ENCODE measurements at places on chromosomes 7 and 10.
A peak's percentile ranks its signal among the peaks of the same experiment; 100 is the strongest.

DNA sequence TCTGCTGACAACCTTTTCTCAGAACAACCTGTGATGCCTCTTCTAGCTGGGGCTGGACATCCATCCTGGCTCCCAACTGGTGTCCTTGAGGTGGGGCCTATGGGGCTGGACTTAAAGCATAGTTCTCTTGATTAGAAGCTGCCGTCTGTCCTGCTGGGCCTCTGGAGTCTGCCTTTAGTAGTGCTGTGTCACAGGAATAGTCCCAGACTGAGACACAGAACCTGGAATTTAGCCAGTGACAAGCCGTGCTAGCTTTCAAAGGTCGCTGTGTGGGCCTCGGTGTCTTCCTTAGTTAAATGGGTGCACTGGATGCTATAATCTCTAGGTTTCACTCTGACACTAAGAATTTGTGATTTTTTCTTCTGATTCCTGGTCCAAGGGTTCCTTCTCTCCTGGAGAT, 41.2 kb downstream of the GPR141 start:
- DNase-seq, result no peak

DNA sequence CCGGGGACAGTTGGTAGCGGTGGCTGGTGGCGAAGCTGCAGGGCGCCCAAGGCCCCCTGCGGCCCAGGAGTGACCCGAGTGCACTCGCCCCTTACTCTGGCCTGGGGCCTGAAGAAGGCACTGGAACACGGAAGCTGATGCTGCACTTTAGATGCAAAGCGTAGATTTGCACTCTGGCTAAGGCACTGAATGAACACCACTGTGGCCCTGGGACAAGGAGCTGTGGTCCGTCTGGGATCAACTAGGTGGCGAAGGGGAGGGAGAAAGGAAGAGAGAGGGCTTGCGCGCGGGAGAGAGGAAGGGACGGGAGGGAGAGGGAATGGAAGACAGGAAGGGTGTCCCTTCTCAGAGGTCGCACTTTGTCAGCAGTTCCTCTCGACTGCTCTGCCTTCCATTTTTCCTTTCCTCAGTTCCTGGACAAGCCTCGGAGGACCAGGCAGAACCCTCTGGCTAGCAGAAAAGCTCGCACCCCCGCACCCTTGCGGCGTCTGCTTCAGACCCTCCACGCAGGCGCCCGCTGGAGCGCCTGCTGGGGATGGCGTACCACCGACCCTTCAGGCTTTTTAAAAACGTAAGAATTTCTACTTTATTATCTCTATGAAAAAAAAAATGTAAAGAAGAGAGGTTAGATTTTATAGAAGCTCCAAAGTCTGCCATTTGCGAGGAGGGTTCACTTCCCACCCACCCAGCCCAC, 1.2 kb downstream of the FERD3L start:
- no peak for DNase-seq

DNA sequence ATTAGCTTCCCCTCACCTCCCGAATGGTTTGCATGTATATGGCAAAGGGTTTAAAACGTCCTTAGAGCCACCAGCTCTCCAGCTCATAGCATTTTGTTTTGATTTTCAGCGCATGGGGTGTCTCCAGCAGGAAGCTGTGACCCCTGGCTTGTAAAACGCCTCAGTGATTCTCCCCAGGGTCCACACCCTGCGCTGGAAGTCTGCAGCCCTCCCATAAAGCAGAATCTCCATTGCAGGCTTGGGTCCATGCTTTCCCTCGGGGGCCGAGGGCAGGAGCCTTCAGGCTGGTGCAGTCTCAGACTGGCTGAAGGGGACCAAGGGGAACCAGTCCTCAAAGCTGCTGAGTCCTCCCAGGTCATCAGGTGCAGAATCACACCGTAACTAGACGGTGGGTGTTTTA, 109.7 kb downstream of the VIPR2 start:
- no peak for DNase-seq

- DNase-seq, result no peak
Observed at GRCh38 chr10:78267598-78267997, 233.9 kb downstream of the RPS24 start.

DNA sequence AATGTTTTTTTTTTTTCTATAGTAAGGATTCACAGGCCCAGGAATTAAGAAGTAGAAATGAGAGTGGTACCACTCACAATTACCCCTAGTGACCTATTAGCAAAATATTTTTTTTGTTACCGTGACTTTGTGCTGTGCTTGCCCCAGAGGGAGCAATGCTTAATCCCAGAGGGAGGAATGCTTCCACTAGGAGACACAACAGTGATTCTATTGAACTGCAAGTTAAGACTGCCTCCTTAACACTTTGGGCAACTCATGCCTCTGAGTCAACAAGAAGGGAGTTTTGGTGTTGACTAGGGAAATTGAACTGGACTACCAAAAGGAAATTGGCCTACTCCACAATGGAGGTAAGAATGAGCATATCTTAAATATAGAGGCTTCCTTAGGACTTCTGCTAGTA, 17.2 kb upstream of the MEOX2 start:
- DNase-seq, result no peak

- DNase-seq, result no peak
Observed at GRCh38 chr10:71634531-71635164, 84.9 kb downstream of the C10orf105 start.

DNA sequence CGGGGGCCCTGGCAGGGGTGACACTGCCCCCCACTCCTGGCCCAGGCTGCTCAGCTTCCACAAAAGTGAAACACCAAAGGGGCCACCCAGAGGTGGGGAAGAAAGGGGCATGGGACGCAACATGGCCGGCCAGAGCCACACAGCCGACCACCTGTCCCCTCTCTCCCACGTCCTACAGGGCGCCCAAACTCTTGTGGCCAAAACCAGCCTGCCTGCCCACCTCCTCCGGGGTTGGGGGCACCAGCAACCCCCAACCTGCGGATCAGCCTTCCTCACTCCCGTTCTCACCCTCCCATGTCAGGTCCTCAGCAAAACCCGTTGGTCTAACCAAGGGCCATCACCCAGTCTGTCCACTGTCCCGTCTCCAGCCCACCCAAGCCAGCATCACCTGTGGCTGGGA, 79.5 kb upstream of the DNAAF5 start:
- DNase-seq, result no peak

DNA sequence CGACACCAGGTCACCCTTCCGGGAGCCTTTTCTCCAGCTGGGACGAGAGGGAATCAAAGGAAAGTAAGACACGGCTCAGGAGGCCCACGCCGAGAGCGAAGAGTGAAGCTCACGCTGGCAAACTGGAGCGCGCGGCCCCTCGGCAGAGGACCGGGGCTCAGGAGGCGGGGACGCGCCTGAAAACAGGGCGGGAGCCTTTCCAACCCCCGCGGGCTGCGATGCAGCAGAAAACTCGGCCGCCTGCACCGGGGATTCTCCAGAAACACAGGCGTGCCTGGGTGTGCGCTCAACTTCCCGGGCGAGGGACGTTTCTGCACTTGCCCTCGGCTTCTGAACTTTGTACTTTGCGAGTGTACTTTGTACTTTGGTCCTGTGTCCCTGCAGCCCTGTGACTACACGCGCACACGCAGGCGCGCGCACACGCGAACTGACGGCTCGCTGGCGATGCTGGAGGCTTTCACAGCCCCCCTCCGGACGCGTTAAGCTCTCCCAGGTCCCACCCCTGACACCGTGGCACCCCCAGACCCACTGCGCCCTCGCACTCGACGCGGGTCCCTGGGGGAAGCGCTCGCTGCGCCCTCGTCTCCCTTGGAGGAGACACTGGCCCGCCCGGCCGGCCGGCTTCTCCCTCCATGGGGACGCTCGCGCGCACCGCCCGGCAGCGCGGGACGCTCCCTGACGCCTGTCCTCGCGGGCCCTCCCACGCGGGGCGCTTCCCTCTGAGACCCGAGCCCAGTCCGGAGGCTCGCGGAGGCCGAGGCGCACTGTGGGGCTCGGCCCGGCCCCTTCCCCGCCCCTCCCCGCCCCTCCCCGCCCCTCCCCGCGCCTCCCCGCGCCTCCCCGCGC, 588 bp upstream of the PAOX start:
- peak; percentile 43 for DNase-seq

GRCh38 chr10:1047937-1048336, 982 bp downstream of the IDI1 start:
- DNase-seq, result no peak

- DNase-seq, result no peak
Observed at GRCh38 chr10:48656914-48657305, 27.8 kb upstream of the WDFY4 start.

DNA sequence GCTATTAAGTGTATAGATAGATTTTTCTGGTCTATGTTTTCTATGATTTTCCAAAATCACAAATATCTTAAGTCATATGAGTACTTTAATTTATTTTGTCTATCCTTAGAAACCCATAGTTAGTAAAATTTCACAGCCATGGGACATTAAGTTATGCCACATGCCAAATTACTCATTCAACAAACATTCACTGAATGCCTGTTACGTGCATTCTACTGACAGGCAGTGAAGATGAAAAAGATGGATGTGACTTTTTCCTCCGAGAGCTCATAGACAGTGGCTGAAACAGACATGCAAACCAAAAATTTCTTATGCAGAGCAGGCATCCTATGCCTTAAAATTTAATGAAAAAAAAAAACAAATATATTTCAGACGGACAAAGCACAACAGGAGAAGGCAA, 84.9 kb downstream of the CHRM2 start:
- DNase-seq, result no peak

GRCh38 chr10:103780242-103781149, 74.9 kb downstream of the SH3PXD2A start:
- DNase-seq, result no peak

DNA sequence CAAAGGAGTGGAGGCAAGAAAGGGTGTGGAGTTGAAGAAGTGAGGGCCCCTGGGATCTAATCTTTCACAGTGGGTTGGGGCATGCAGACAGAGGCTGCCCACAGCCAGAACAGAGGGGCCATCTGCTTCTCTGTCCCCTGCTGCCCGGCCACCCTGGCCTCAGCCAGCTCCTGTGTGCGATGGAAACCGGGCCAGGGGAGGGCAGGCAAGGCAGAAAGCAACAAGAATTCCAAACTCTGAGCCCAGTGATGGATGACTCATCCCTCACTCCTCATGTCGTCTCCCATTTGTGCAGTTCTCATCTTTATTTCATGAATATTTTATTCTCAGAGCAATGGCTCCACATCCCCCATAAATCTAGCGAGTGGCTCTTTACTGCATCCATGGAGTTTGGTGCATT, 757.1 kb downstream of the GRID1 start:
- no peak for DNase-seq

DNA sequence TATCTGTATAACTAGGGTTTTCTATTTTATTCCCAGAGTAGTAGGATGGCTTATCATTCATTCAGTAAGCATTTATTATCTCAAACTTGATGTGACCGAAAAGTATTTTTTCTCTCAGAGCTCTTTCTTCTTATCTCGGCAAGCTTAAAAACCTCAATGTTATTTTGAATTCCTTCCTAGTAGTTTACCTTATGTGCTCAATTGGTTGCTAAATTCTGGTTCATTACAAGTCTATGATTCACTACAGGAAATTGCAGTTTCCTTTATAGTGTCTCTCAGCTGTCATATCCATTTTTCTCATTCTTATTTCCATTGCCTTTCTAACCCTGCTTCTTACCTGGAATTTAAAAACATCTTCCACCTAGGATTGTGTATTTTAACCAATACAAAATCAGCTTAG, 12.6 kb upstream of the ICA1 start:
- no peak for DNase-seq

DNA sequence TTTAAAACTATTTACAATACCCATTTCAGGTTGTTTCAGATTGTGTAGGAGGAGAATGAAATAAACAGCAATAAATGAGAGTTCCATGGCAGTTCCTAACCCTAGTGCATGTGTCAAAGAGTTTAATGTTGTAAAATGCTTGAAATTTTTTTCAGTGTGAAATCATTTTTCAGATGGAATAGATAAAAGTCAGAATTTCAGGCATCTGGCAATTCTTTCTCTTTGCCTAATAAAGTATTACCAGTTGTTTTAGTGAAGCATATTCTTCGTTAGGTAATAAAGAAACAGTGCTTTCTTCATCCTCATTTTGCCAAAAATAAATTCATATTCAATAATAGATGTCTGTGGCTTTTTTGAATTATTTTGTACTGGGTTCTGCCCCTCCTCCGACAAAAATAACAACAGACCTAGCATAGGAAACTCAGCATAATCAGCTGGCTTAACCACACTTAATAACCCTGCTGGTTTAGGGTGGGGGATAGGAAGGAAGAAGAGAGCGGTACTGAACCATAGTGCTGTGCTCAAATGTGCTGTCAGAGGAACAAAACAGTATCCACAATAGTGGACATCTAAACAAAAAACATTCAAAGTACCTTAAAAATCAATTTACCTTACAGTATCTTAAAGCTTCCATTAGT, 39.1 kb downstream of the MINDY3 start:
- DNase-seq, result no peak

DNA sequence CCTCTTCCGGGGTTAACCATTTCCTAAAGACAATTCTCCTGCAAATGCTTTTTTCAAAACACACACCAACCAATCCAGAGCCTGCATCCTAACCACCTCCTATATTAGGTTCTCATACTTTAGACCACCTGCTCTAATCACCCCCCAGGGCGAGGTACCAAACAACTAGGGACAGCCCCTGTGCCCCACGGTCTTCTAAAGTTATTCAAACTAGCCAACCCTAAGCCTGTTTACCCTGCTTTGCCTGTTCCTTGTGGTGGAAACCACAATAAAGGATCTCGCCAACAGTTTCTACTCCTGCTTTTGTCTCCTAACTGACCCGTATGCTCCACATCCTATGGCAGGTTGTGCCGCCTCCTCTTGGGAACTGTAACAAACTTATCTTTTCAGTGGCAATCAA, 21.1 kb downstream of the SP4 start:
- no peak for DNase-seq

- DNase-seq, result no peak
Observed at GRCh38 chr7:28442540-28443420, 30.5 kb downstream of the CREB5 start.

All from NCI-H345 (cell line).